Occipital lobe (tissue), 3 donors: ENCODE measurements at places on chromosomes 5 and 9.

DNA sequence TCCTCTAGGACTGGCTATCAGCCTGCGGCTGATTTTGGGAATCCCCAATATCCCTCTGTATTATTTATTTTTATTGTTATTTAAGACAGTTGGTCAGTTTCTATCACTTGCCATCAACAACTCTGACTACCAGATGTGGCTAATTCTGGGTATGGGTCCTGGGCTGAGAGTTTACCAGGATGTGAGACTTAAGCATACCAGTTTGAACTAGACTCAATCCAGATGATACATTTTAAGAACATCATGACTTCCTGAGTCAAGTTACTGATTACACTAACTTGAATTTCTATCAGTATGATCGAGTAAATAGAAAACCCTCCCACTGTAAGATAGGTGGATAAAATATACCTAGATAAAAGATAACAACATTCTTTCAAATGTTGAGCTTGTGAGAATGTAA, 634.0 kb downstream of the MAT2B start:
- DNase-seq, result no peak

DNA sequence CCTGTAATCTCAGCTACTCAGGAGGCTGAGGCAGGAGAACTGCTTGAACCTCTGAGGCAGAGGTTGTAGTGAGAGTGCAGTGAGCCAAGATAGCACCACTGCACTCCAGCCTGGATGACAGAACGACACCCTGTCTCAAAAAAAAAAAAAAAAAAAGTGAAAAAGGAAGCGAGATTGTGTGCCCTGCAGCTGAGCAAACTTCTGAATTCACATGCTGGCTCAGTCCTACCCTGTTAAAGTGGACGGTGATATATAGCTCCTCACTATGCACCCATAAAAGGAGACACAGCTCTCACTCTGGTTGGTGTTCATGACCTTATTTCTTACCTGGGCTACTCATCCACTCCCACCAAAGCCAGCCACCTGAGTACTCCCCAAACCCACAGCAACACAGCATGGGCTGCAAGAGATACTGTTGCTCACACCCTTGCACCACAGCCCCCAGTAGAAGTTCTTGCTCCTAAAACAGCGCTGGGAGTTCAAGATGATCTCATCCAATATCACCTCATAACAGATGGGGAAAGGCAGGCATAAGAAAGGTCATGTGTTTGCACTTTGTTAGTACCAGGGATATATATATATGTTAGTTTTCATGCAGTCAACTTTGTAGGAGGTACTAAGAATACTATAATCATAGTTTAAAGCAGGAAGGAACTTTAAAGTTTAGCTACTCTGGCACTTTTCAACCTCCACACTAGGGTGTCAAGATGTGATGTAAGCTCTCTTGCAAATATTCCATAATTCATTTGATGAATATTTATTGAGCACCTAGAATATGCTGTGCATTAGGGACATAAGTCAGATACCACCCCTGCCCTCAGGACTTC, 4.0 kb downstream of the TTLL11 start:
- DNase-seq, result no peak

DNA sequence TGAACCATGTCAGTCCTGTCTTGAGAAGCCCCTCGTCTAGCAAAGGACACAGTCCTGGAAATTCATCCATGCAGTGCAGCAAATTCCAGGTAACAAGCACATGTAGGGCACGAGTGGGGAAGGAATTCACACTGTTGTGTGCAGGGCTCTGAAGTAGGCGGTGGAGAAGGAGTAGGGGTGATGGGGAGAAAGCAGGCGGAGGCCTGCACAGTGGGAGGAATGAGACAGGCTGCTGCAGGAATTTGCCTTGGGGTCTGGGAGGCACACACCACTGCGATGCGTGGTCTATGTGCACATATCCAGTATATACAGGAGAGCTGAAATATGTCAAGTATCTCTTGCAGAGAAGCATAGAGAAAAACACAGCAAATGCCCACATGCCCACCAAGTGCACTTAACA, 249.2 kb upstream of the IRX2 start:
- DNase-seq, result no peak

GRCh38 chr5:16482891-16483290, 17.3 kb upstream of the ZNF622 start:
- DNase-seq, result no peak

GRCh38 chr5:42963412-42963811, 76.7 kb downstream of the ANXA2R start:
- no peak for DNase-seq

DNA sequence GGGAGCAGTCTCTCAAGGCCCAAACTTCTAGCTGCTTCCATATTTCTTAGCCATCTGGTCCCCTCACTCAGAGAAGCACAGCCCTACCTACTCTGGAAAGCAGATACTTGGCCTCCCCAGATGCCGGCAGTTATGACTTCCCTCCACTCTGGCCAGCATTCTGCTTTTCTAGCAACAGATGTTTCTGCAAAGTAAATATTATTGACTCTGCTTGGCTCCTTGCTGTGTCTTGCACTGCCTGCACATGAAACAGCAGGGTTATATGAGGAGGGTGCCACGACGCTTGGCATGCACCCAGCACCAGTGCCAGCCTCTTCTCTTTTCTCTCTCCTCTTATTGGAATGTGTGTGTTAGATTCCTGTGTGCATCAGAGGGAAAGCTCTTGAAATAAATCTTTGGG, 99.7 kb downstream of the ARHGAP26 start:
- DNase-seq, result no peak

DNA sequence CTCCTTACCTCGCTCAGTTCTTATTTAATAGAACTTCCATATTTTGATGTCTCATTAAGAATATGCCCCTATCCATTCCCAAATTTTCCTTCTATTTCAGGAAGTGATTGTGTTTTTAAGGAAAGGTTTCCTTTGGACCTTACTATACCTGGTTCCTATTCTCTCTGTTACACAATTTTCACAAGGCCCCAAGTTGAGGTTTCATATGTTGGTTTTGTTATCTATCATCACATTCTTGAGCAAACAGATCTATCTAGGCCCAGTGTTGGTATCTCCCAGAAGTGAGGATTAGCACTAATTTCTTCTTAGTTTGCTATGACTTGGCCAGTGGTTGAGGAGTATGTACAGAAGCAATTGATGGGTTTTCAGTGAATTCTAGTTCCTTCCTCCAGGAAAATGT, 41.5 kb downstream of the ALG2 start:
- no peak for DNase-seq
